Dorsolateral prefrontal cortex (tissue), 122 donors: ENCODE measurements at places on chromosomes 6 and 20.

DNA sequence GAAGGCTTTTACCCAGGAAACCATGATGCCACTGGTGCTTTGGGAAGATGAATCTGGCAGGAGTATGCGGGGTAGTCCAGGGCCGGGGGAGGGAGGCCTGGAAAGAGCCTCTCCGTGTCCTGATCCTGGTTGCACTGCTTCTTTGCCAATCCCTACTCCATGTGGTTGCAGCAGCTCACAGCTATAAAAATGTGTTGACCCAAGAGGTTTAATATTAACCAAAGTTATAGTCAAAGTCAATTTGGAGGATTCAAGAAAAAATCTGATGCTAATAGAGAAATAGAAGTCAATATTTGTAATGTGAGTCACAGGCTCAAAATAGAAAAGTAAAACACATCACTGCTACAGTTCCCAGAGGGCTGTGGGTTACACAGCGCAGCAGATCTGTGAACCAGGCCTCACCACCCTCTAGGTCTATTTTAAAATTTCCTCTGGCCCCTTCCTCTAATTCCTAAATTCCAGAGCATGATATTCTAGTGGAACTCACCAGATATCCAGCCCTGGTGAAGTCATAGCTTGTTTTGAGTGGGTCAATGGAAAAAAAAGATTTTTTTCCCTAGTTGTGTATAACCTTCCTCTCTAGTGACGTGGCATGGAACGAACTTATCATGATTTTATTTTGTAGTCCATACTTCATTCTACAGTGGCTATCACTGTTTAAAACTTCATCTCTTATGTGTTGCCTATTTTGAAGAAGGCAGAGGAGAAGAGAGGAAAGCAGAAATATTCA is 63.2 kb upstream of the BMP2 start:
- DNase-seq: no peak

DNA sequence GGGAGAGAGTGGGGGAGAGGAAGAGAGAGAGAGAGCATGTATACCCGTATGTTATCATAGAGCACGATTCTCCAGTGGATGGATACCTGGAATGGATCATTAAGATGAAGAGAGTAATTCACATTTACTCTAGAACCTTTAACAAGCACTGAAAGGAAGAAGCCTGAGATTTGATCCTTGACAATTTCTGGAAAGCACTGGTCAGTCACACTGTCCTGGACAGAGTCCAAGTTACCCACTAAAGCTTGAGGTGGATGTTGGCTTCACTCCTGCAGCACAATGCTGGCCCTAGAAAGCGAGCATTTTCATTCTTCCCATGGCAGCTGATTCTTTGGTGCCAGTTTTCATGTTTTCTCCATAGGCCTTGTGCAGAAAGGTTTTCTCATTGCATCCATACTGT is 25.6 kb downstream of the NFYA start:
- no peak for DNase-seq

- no peak for DNase-seq
Observed at GRCh38 chr6:167356874-167357273, 32.0 kb downstream of the TTLL2 start.

DNA sequence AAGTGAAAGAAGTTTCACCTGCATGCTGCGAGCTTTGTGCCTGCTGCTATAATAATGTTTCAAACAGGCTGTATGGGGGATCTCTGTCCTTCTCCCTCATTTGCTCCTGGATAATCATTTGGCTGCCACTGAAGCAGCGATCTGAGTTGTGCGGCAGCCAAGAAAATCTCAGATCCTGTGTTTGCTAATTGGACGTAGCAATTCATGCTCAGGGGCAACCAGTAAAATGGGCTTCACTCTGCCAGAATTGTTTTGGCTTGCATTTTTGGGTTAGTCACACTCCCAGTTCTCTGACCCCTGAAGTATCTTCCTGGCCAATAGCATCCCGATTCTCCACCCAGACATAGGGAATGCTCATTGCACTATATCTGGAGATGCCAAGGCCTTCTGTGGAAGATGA is 13.7 kb upstream of the STXBP5 start:
- DNase-seq: no peak

DNA sequence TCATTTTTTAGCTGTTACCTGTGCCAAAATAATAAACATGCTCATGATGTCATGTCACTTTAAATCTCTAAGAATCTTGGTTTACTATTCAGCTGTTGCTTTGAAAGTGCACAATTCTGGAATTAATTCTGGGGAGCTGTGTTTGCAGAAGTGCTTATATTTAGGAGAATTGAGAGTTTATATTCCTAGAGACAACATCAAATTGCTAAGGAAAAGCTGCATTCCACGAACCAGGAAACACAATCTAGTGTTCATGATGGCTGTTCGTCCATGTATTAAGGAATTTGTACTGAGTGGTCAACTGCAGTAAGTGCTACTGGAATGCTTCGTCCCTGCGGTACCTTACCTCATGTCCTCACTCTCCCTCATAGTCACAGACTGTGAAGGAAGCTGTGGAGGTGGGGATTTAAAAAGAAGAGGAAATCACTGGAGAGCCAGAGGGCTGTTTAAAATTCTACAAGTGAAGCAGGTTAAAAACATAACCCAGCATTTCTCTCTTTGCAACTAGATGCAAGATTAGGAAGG is 161.0 kb downstream of the TRMT11 start:
- no peak for DNase-seq

- DNase-seq: no peak
Observed at GRCh38 chr6:98366371-98366770, 468.0 kb upstream of the POU3F2 start.

DNA sequence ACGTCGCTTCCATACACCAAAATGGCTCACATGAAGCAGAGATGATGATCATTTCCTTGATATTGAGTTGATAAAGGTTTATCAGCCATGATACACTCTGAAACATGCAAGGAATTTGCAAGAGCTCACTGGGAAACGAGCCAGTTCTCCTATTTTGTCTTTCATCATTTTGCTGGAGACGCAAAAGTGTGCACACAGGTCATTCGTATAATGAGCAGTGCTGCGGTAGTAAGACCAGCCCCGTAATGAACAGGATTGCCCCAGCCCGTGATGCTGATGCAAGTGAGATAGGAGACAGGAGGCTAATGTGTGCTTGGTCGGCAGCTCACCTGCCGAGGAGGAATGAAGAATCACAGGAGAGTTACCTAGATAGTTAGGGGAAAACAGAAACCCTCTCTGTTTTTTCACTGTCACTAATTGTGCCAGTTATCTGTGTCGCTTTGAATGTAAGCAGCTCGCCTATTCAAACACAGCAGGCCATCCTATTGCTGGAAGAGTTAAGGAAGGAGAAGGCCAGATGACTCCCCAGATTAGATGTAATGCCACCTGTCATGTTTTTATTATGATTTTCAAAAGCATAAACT is 391.8 kb downstream of the SAMD5 start:
- DNase-seq: no peak

GRCh38 chr20:8583566-8584043 is 451.5 kb downstream of the PLCB1 start:
- no peak for DNase-seq

- DNase-seq: no peak
Observed at GRCh38 chr20:51500311-51500710, 42.2 kb downstream of the NFATC2 start.

- DNase-seq: no peak
Observed at GRCh38 chr6:111689946-111690345, 84.3 kb upstream of the TRAF3IP2 start.
